GDM1 (cell line): ENCODE measurements at places on chromosomes 13 and 19.

DNA sequence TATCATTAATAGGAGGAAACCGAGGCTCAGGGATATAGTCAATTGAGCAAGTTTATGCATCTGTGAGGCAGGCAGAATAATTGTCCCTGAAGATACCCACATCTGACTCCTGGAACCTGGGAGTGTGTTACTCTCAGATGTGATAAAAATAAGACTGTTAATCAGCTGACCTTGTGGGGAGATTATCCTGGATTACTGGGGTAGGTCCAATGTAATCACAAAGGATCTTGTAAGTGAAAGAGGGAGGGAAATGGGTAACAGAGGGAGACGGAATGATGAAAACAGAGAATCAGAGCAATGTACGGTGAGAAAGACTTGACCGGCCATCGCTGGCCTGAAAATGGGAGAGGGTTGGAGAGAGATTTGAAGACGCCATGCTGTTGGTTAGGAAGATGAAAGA lies 3.2 kb upstream of the EDDM13 start:
- no peak for DNase-seq

GRCh38 chr19:47729468-47729798 lies 15.9 kb upstream of the NOP53 start:
- DNase-seq, result peak; percentile 63

GRCh38 chr13:77055158-77055557 lies 28.2 kb upstream of the FBXL3 start:
- no peak for DNase-seq

- DNase-seq, result peak; percentile 91
Measured at GRCh38 chr19:50728084-50728737, 5.0 kb downstream of the CLEC11A start.

DNA sequence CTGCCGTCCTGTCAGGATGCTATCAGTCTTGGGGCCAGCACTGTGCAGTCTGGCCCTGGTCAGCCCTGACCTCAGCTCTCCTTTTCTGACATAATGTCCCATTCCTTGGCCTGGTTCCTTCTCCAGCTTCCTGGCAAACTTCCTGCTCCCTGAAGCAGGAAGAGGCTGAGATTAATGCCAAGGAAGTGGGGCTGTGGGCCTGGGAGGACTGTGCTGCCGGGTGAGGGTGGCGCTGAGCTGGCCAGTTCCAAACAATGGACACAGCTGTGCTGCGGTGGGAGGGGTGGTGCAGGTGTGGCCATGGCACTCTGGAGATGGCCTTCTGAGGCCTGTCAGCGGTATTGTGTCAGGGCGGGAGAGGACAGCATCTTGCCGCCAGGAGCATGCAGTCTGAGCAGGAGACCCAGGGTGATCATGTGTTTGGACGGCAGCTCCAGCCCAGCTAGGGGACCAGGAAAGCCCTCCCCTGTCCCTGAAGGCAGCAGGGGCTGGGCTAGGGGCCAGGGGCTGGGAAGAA lies 30.9 kb downstream of the TUBA3C start:
- no peak for DNase-seq

- DNase-seq, result no peak
Measured at GRCh38 chr19:41816761-41817160, 20.4 kb downstream of the CEACAM3 start.

DNA sequence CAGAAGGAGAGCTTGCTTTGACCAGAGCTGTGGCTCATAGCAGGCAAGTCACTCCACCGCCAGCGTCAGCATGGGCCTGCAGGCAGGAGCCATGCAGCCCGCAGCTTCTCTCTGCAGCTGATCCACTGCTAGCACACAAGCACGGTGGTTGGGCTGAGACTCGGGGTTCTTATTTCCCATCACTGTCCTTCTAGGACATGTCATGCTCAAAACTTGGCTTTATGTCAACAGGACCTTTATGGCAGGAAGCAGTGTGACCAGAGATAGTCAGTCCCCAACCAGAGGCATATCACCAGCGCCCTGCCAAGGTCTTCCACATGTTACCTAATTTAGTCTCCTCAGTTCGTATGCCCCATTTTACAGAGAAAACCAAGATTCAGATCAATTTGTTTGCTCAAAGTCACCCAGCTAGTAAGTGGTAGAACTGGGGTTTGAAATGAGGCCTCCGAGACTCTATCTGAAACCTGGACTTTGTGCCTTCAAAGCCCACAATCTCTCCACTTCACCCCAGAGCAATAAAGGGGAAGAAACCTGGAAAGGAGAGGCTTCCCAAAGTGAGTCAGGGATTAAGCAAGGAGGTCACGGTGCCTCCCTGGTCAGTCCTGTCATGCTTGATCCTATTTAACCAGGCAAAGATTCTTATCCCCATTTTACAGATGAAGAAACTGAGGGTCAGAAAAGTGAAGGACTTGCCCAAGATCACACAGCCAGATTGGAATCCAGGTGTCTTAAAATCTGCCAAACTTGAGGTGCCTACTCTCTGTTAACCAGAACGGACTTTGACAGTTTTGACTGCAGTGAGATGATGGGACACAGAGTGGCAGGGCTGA lies 5.1 kb downstream of the TMEM272 start:
- DNase-seq, result peak; percentile 28

DNA sequence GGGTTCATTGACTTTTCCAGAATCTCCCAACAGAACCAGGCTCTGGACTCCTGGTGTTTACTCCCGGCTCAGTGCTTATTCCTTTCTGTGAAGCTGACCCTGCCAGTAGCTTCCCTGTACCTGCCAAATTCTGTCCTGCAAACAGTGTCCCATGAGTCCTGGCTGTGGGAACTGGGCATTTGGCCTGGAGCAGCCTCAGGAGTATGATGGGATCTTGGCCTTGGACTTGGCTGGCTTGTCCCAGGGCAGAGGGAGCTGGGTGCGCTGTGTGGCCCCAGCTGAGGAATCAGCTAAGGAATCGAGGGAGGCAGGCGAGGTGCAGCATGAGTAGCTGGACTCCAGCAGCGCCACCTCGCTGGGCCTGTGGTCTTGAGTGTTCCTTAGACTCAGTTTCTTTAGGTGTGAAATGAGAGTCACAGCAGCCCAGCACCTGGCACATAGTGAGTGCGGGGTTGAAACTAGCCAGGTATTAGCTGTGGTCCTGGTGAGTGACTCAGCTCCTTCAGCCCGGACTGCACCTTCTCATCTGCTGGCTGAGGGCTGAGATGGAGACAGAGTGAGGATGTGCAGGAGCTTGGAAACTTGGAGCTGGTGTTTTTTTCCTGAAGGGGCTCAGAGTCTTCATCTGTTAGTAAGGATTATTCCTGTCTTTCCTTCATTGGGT lies 10.4 kb downstream of the CLASRP start:
- no peak for DNase-seq

GRCh38 chr13:93356469-93356868 lies 129.9 kb downstream of the GPC6 start:
- no peak for DNase-seq

- DNase-seq, result peak; percentile 7
Measured at GRCh38 chr13:94620286-94620896, 18.7 kb downstream of the GPR180 start.

DNA sequence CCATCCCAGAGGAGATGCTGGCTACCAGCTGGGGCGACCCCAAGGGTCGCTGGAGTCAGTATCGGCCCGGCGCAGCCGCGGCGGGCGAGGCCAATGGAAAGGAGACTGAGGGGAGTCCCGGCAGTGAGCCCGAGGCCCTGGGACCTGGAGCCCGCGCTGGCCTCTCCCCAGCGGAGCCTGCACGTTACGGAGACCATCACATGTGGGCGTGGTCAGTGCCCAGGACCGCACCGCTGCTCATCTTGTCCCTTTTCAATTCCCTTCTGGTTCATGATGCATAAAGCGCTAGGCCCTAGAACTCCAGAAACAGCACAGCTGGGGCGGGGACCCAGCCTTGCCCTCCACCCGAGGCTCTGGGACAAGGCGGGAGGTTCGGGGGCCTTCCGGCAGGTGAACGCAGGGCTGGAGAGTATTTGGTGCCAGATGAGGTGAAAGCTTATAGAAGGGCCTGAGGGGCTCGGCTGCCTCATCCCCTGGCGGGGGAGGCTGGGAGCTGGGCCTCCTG lies 8.0 kb downstream of the C19orf25 start:
- no peak for DNase-seq

- DNase-seq, result no peak
Measured at GRCh38 chr13:75705395-75705794, 69.3 kb downstream of the LMO7 start.

- DNase-seq, result peak; percentile 92
Measured at GRCh38 chr19:40609561-40610395, 8.6 kb downstream of the LTBP4 start.

DNA sequence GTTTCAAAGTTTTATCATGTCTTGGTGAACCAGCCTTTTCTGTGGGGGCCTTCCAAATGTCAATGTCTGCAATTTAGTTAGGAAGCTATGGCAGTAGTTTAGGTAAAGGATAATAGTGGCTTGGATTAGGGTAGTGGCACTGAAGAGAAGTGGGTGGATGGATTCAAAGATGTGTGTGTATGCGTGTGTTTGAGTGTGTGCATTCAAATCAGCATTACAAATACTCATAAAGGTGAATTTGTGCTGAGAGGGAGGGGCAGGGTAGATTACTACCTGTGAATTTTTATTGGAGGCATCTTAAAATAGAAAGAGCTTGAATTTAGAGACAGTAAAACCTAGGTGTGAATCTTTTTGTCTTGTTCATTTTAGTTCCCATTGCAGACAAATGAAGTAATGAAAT lies 16.9 kb downstream of the NDFIP2 start:
- DNase-seq, result no peak

DNA sequence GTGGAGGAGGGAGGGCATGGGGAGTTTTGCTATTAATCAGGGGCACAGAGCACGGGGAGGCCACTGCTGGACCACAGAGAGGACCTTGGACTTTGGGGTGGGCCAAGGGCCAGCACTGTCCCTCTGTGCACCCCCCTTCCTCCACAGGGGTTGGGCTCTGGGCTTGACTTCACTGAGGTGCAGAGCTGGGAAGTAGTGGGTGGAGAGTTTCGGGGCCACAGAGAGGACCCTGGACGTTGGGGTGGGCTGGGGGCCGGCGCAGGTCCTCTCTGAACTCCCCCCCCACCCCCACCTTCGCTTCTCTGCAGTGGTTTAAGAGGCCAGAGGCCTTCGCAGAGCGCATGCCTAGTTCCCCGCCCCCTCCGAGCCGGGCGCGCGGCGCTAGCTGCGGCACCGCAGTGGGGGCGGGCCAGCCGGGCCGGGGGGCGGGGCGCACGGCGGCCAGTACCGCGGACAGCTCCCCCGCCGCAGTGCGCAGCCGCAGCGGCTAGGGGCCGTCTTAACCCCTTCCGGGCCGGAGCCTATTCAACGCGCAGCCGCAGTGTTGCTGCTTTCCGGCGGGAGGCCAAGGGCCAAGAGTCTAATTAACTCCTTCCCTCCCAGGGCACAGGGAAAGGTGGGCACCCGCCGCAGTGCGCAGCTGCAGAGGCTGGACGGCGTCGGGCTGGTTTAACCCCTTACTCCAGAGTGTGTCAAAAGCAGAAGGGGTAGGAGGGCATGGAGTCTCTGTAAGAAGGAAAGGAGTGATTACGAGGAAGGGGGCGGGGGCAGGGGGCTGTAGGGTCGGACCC lies 3.7 kb downstream of the KCNC3 start:
- peak; percentile 65 for DNase-seq

DNA sequence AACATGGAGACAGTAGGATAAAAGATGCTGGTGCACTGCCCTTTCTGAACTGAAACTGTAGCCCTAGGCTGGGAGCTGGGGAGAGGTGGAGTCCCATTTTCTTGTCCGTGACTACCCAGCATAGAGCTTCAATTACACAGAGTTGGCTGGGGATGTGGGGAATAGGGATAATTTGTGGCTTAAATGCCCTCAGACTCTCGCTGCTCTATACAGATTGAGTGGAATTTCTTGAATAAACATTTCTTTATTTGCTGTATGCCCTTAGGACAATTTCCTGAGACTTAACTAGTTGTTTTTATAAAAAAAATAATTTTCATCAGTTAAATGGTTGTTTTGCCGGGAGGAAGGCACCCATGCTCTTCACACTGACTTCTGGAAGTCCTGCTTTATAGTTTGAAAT lies 7.2 kb downstream of the IGFL2 start:
- no peak for DNase-seq
